ENCODE measurements at places on chromosomes 3 and 15. TPM values are rescaled to one million over a fixed set of nuclear protein-coding genes. Genes with fewer than 3 reads are reported as not detected.

SLC15A2 gene
- 49.8 TPM for polyA plus RNA-seq

DNA sequence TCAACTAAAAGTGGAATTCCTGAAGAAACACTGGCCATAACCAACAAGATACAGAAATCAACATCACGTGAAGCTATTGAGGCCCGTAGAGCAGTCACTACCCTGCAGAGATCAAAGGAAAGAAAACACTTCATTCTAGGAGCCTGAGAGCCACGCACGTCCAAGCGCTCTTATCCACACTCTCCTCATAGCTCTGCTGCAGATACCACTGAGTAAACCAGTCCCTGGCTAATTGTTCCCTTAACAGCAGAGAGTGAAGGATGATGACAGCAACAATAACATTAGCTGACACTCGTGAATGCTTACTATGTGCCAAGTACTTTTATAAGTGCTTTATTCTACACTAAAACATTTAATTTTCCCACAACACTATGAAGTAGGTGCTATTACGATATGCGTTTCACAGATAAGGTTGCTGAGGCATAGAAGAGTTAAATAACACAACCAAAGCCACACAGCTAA, 271.0 kb upstream of the GADL1 start:
- no peak for DNase-seq

DNA sequence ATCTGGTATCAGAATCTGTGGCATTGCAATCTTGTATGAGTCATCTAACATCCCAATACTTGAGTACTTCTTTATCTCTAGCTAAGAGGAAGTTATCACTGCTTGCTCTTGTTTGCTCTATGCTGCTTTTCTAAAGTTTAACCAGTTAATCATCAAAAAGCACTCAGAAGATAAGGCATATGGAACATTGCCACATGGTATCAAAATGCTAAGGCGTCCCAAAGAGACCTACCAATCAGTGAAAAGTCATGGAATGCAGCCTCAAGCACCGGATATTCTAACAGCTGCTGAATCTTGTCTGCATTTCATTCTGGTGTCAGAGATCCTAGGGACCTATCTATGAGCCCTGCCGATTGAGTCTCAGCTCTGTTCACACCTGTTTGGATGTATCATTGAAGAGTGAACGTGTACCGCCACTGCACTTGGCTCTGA, 192.8 kb downstream of the ARPP21 start:
- no peak for DNase-seq

FYTTD1 gene
- polyA plus RNA-seq: 71.9 TPM

CCR2 gene
- polyA plus RNA-seq: 0.89 TPM

SOX2 gene
- polyA plus RNA-seq: 0.10 TPM

STRIT1 gene
- 49.3 TPM for polyA plus RNA-seq

GRCh38 chr3:62090066-62090465, 283.3 kb downstream of the FEZF2 start:
- DNase-seq: no peak

SPINT1 gene
- 0.49 TPM for polyA plus RNA-seq
